ENCODE measurements at places on chromosomes 3 and 15. TPM values are rescaled to one million over a fixed set of nuclear protein-coding genes. Genes with fewer than 3 reads are reported as not detected.

The RHOV gene
- total RNA-seq = 3.6 TPM

The GRAMD2A gene
- total RNA-seq = 1.9 TPM

The NBEAL2 gene
- 21.2 TPM for total RNA-seq

The SPTSSB gene
- total RNA-seq = 2.2 TPM

The CTSH gene
- total RNA-seq = 19.3 TPM

The DYNC1LI1 gene
- total RNA-seq = 28.4 TPM

The RFX7 gene
- total RNA-seq = 7.0 TPM

The SLC28A1 gene
- 0.72 TPM for total RNA-seq

The FBXL22 gene
- total RNA-seq = 86.9 TPM

The HIGD2B gene
- not detected for total RNA-seq

The SLC22A13 gene
- total RNA-seq = 0.48 TPM

The NEK10 gene
- 4.6 TPM for total RNA-seq

The SERP1 gene
- 190 TPM for total RNA-seq

The BCHE gene
- 98.2 TPM for total RNA-seq

The CYP8B1 gene
- total RNA-seq = 2.6 TPM

The TMEM44 gene
- total RNA-seq = 3.9 TPM

The ALDH1L1 gene
- total RNA-seq = 3.6 TPM

The IL5RA gene
- total RNA-seq = 3.9 TPM

The FBXW12 gene
- 6.0 TPM for total RNA-seq

The SPG21 gene
- total RNA-seq = 49.1 TPM

The MASP1 gene
- total RNA-seq = 7.2 TPM

The GRAMD1C gene
- 8.2 TPM for total RNA-seq

The ONECUT1 gene
- 11.1 TPM for total RNA-seq

The STRC gene
- total RNA-seq = 1.7 TPM

The CHL1 gene
- 18.1 TPM for total RNA-seq

The UBAP1L gene
- 2.2 TPM for total RNA-seq

The TRH gene
- total RNA-seq = not detected

The GOLGA8O gene
- total RNA-seq = not detected

The TMEM43 gene
- total RNA-seq = 74.6 TPM

The PIERCE2 gene
- total RNA-seq = not detected

The CTXN2 gene
- 1.2 TPM for total RNA-seq

The CACNA1D gene
- 11.6 TPM for total RNA-seq

The ST3GAL6 gene
- 12.0 TPM for total RNA-seq

The CCR9 gene
- total RNA-seq = 0.48 TPM

The CLDN1 gene
- total RNA-seq = 14.0 TPM

The CKMT1B gene
- total RNA-seq = not detected

The SH3GL3 gene
- total RNA-seq = 24.8 TPM

The TUSC7 gene
- total RNA-seq = 2.9 TPM

The SNX22 gene
- total RNA-seq = 4.1 TPM

The EPHB3 gene
- total RNA-seq = 40.0 TPM

The ZNF80 gene
- 2.4 TPM for total RNA-seq

The RPL35A gene
- total RNA-seq = 827 TPM

The FRMD4B gene
- 29.4 TPM for total RNA-seq

The HYAL1 gene
- total RNA-seq = 2.9 TPM

The ADGRG7 gene
- 2.9 TPM for total RNA-seq

The FGD5 gene
- 10.1 TPM for total RNA-seq

The SEMA5B gene
- 6.0 TPM for total RNA-seq

The AMIGO3 gene
- total RNA-seq = 2.4 TPM

The KLHL6 gene
- 4.3 TPM for total RNA-seq

The BCL2A1 gene
- total RNA-seq = 5.1 TPM

The HGD gene
- not detected for total RNA-seq

The LHFPL4 gene
- total RNA-seq = 0.48 TPM

The DLEC1 gene
- 0.24 TPM for total RNA-seq

The MESP2 gene
- total RNA-seq = not detected

The GOLGA6L22 gene
- total RNA-seq = 0.24 TPM

The GPD1L gene
- 46.7 TPM for total RNA-seq

The MUSTN1 gene
- 6.7 TPM for total RNA-seq

The TEX55 gene
- total RNA-seq = not detected

Measured in umbilical cord (tissue), 2 donors.